A549 treated with dexamethasone at 1 μM for 4 hours (cell line): ENCODE measurements at places on chromosomes 12 and 14. TPM values are rescaled to one million over a fixed set of nuclear protein-coding genes. Genes with fewer than 3 reads are reported as not detected.

Gene LRP6
- total RNA-seq: 10.0 to 25.2 TPM (median 19.4 TPM) in 5 replicates

Gene TAMALIN
- total RNA-seq: 0.67 to 1.4 TPM (median 0.88 TPM) in 5 replicates

Gene LRRIQ1
- total RNA-seq: 0.30 to 1.0 TPM (median 0.76 TPM) in 5 replicates

Gene ADAMTS20
- total RNA-seq: not detected in 5 replicates

Gene GPHN
- total RNA-seq: 11.1 to 14.7 TPM (median 12.6 TPM) in 5 replicates

Gene OR4Q3
- total RNA-seq: not detected in 5 replicates

Gene TFCP2
- 17.6 to 21.6 TPM (median 21.1 TPM) in 5 replicates for total RNA-seq

Gene WIF1
- total RNA-seq: not detected in 5 replicates

Gene ADAM21
- total RNA-seq: 0.08 TPM in 1 of 5 replicates, not detected in the others

Gene AQP6
- total RNA-seq: 0.02 to 0.07 TPM (median 0.04 TPM) in 3 of 5 replicates, not detected in the others

Gene POTEM
- total RNA-seq: not detected in 5 replicates

Gene MYO1H
- not detected in 5 replicates for total RNA-seq
